Kidney epithelial cell (primary cell): ENCODE measurements at places on chromosomes 6 and 20.

DNA sequence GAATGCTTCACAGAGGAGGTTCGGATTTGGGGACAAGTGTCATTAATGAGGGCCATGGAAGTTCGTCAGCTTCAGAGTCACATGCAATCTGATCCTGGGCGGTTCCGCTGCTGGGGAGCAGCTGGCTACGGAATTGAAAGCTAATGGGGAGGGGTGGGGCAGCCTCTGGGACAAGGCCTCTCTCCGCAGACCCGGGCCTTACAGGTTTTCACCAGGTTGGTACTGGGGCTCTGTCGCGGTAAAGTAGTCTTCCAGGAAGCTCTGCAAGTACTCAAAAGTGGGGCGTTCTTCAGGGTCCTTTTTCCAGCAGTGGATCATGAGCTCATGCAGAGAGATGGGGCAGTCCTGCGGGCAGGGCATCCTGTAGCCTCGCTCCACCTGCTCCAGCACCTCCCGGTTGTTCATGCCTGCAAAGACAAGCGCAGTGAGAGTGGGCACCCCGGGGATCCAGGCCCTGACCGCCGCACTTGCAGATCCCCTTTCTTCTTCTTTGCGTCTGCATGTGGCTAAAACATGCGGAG, 55.9 kb upstream of the TRAF3IP2 start:
- DNase-seq = no peak

DNA sequence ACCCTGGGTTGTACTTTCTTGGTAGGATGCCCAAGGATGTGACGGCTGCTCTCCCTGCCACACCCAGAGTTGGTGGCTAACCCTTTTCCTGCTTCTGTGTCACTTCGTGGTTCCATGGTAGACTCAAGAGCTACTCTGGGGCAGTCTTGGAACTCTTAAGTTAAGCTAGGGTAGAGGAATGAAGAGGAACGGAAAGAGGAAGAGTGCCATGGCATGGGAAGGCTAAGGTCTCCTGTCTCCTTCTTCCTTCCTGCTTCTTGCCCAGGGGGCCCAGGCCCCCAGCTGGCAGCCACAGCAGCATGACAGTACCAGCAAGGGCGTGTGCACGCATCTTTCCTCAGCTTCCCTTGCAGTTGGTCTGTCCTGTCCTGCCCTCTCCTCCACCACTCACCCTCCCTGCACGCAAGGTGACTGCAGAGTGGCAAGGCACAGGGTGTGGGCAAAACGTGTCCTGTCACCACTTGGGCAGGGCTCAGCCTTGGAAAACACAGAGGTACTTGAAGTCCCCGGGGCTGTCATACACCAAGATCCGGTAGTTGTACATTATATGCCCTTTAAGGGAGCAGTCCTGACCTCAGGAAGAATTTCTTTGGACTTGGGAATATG, 39.8 kb upstream of the TGM3 start:
- DNase-seq = no peak

DNA sequence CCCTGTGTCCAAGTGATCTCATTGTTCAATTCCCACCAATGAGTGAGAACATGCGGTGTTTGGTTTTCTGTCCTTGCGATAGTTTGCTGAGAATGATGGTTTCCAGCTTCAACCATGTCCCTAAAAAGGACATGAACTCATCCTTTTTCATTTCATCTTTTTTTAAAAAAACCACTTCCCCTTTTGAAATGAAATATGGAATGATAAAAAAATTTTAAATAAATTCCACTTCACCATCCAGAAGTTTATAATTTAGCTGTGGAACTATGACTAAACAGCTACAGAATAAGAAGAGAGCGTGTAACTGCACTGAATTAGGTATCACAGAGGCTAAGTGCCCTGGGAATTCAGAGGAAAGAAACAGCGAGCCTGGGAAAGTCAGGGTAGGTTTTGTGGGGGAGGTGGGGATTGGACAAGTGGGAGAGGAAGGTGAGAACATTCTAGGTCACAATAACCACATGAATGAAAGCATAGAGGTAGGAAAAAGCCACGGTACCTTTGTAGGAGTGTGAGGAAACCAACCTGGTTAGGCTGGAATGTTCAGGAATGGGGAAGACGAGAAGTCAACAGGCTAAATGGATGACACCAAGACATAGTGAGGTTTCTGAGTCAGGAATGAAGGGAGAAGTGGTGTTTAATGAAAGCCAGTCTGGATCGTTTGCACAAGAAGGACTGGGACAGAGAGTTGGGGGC, 11.0 kb downstream of the TRIM10 start:
- no peak for DNase-seq

DNA sequence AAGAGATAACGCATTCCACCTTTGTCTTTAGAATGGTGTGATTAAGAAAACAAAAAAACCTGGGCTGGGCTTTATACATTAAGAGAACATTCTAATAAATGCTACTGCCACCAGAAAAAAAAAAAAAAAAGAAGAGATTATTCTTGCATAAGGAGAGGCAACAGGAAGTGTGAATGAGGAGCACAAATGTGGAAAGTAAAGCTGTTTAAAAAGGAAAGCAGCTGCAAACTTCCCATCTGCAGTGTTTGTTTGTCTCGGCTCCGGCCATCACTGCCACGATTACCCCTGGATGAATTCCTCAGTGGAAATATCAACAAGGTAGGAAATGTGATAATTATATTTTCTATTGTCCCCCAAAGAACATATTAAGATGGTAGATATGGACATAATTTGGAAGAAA, 223.9 kb downstream of the PHF3 start:
- DNase-seq = no peak

GRCh38 chr6:95240514-95240913, 336.8 kb upstream of the MANEA start:
- no peak for DNase-seq

GRCh38 chr6:71410681-71411080, 122.1 kb downstream of the OGFRL1 start:
- no peak for DNase-seq

GRCh38 chr20:34220561-34220960, 20.7 kb upstream of the ASIP start:
- DNase-seq = no peak

GRCh38 chr6:96235927-96236326, 220.2 kb downstream of the FUT9 start:
- DNase-seq = peak; percentile 93

- DNase-seq = no peak
Observed at GRCh38 chr20:13286607-13287006, 65.5 kb downstream of the ISM1 start.

GRCh38 chr6:116396441-116396840, 25.7 kb downstream of the DSE start:
- no peak for DNase-seq

GRCh38 chr6:135311446-135312200, 130.5 kb downstream of the MYB start:
- DNase-seq = no peak

DNA sequence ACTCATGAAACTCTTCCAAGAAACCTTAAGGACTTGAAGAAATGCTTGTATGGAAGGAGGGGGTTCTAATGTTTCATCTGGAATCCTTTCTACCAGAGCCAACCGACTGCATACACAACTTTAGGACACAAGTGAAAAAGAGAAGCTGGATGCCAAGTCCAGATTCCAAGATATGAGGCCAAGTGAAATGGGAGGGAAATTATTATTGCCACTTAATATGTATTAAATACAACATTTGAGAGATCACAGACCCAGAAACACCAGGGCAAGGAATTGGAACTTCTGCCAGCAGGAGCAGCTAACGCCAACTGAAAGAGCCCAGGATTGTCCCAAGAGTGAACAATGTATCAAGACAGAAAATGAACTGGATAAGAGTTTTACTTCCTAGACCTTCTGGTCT, 144.2 kb downstream of the ARHGAP18 start:
- DNase-seq = no peak

DNA sequence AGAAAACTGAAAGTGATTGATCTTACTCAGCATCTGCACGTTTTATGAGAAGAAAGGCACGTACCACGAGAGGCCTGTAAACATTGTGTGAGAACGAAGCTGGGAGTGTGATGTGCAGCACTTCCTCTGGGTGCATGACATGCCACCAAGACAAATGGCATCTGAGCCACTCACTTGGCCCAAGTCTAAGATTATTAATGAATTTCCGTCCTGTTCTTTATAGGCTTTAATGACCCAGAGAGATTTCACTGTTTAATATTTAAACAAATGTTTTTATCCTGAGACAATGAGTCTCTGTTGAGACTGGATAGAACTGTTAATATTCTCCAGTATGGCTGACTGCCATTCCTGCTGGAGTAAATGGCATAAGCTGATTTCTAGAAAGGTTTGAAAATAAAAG, 172.6 kb upstream of the PHACTR1 start:
- peak; percentile 34 for DNase-seq

DNA sequence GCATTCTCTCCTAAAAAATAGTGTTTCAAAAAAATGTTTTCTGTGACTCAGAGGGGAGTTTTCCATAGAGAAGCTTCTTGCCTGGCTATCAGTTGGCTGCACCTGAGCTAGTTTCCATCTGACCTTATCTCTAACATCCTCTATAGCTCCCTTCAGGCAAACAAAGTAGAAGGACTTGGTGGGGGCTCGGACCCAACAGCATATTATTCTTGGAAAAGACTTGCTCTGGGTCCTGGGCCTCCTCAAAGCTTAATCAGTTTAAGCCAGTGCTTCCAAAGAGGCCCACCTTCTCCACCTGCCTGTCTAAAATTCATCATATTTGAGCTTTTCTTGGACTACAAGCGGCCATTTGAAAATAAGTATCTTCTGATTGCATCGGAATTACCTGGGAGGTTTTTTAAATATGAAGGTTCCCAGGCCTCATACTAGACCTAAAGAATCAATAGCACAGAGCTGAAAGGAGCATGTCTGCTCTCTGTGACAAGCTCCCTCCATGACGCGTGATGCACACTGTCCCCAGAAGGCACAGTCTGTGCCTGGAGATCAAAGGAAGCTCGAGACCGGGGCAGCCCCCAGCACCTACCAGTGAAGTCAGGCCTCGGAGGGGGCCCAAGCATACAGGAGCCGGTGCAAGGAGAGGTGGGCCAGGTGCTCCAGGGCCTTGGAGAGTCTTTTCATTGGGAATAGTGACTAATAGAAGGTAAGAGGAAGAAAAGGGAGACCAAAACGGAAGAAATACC, 80.6 kb upstream of the HIVEP1 start:
- no peak for DNase-seq

GRCh38 chr6:142929751-142930358, 15.1 kb downstream of the HIVEP2 start:
- no peak for DNase-seq

GRCh38 chr20:42961771-42962170, 227.9 kb downstream of the PTPRT start:
- no peak for DNase-seq

GRCh38 chr6:26322645-26323482, 42.1 kb upstream of the BTN3A2 start:
- no peak for DNase-seq

DNA sequence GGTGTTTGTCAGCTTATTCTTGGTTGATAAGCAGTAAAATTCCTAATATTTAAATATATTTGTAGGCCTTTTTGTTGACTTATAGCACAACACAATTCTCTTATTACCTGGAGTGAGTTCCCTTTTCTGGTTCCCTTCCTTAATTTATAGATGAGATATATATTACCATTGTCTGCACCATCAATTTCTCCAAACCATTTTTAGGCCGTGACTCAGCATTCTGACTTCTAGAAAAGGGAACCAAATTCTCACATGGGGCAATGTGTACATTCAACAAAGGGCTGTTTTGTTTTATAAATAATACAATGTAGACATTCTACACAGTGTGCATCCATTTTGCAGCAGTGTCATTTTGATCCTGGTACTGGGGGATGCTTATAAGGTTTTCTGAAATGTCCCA, 52.8 kb downstream of the NCOA7 start:
- no peak for DNase-seq

DNA sequence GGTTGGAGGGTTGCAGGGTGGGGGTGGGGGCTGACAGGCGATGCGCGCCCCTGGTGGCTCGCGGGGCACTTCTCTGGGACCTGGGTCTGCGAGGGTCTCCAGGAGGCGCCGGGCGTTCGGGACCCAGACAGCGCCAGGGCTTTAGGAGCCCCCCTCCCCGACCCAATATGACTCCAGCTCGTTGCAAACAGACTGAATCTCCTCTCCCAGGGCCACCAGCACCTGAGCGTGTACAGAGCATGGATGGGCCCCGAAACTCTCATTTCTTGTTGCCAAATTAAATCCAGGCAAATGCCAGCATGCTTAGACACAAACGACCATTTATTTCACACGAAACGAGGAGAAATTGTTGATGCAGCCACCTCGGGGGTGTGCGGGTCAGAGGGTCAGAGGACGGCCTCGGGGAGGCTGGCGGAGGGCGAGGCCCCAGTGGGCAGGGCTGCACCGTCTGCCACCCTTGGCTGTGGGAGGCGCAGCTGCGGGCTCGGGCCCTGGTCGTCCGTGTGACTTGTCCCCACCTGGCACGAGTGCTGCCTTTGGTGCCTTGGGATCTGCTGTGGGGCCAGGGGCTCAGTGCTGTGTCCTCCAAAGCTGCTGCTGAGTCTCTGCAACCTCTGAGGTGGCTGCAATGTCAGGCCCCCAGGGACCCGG, 20.9 kb upstream of the GATA5 start:
- no peak for DNase-seq

GRCh38 chr6:78347191-78347916, 520.0 kb upstream of the IRAK1BP1 start:
- DNase-seq = no peak

- DNase-seq = no peak
Observed at GRCh38 chr6:151534576-151534975, 40.8 kb downstream of the CCDC170 start.

- DNase-seq = no peak
Observed at GRCh38 chr6:56689663-56690062, 47.0 kb upstream of the DST start.

DNA sequence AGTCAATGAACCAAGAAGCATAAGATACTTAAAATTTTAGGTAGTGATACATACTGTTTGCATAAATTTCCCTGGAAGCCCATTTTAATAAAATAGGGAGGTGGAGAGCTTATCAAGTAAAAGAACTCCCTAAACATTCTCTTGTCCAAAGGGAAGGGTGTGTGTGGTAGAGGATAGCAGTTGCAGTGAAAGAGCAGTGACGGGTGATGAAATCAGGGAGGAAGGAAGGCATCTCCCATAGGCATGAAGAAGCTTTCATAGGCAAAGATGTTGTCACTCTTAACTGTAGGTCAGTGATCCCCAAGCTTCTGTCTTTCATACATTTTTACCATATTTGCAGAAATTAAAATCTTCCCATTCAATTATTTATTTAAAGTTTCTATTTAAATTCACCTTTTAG, 60.0 kb upstream of the ZNF831 start:
- DNase-seq = no peak

DNA sequence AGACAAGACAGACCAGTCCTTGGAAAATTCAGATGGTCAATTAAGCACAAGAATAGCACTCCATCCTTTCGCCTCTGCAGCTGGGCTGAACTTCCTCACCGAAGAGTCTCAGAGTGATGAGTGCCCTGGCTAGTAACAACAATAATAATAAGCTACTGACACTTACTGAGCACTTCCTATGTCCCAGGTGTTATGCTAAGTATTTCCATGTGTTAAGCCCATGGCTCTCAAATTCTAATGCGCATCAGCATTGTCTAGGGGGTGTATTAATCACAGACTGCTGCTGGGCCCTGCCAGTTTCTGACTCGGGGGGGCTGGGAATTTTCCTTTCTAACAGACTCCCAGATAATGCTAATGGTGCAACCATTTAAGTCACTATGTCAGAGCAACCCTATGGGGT, 118.2 kb upstream of the LRFN2 start:
- no peak for DNase-seq

GRCh38 chr6:118536478-118536877, 11.6 kb upstream of the PLN start:
- DNase-seq = no peak
